ENCODE measurements at places on chromosomes 3 and 15.

- no peak overlapping the region for H3K27ac ChIP-seq
- H3K27me3 ChIP-seq = no peaks in the 10 kb centered on the region
- no peaks in the 10 kb centered on the region for H3K4me1 ChIP-seq
Observed at GRCh38 chr3:11335056-11335608, 62.9 kb downstream of the ATG7 start.

DNA sequence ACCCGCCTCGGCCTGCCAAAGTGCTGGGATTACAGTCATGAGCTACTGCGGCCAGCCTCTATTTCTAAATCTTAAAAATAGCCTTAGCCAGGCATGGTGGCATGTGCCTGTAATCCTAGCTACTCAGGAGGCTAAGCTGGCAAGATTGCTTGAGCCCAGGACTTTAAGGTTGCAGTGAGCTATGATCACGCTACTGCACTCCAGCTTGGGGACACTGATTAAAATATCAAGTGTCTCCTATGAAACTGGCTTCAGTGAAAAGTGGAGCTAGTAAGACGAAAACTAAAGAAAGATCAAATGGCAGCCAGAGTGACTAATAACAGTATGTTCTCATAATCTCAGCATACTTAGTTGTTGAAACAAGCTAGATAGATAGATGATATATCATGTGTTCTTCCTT, 112.5 kb downstream of the STT3B start:
- peaks cover 2% of the 10 kb centered on the region for H3K4me1 ChIP-seq
- no peak overlapping the region for H3K27ac ChIP-seq
- H3K4me3 ChIP-seq = no peak overlapping the region
- peaks cover 52% of the 10 kb centered on the region for H3K36me3 ChIP-seq

DNA sequence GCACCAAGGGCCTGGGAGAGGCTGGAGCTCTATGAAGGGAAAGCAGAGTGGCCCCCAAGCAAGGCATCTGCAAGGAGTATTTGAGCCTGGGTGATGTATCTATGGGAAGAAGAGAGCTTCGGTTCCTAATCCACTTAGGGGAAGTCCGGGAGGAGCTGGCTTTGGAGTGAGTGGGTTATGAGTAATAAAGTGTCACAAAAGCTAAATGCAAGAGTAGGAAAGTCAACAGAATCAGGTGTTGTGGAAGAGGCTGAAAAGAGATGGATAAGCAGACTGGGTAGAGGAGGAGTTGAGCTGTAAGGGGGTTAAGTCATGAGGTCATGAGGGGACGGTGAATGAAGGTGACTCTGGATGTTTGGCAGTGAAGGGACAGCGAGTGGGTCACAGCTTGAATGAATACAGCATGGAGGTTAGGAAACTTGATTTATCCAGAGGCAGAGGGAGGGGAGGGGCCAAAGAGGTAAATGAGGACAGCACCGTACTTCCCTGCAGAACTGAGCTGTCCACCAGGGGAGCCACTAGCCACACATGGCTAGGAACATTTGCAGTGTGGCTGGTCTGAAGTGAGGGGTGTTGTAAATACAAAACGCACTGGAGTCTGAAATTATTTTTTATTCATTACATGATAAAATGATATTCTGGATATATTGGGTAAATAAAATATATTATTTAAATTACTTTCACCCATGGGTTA, 83.3 kb downstream of the ADCY5 start:
- H3K27ac ChIP-seq = no peak overlapping the region
- H3K36me3 ChIP-seq = no peaks in the 10 kb centered on the region
- no peaks in the 10 kb centered on the region for H3K4me1 ChIP-seq
- peaks cover 12% of the 10 kb centered on the region for H3K27me3 ChIP-seq
- no peak for DNase-seq

- no peaks in the 10 kb centered on the region for H3K27me3 ChIP-seq
- no peak overlapping the region for H3K4me3 ChIP-seq
- no peaks in the 10 kb centered on the region for H3K4me1 ChIP-seq
- no peak for DNase-seq
- H3K27ac ChIP-seq = no peak overlapping the region
- H3K36me3 ChIP-seq = no peaks in the 10 kb centered on the region
Observed at GRCh38 chr3:81198756-81199155, 562.7 kb downstream of the GBE1 start.

- no peak for DNase-seq
- no peaks in the 10 kb centered on the region for H3K36me3 ChIP-seq
- H3K4me1 ChIP-seq = no peaks in the 10 kb centered on the region
- H3K4me3 ChIP-seq = no peak overlapping the region
- H3K27ac ChIP-seq = no peak overlapping the region
Observed at GRCh38 chr3:64563751-64564150, 124.0 kb downstream of the ADAMTS9 start.

- no peak overlapping the region for H3K4me3 ChIP-seq
- no peak overlapping the region for H3K27ac ChIP-seq
- no peak for DNase-seq
- H3K27me3 ChIP-seq = no peaks in the 10 kb centered on the region
- H3K4me1 ChIP-seq = no peaks in the 10 kb centered on the region
- H3K36me3 ChIP-seq = no peaks in the 10 kb centered on the region
Observed at GRCh38 chr3:81788044-81788443, 26.6 kb upstream of the GBE1 start.

DNA sequence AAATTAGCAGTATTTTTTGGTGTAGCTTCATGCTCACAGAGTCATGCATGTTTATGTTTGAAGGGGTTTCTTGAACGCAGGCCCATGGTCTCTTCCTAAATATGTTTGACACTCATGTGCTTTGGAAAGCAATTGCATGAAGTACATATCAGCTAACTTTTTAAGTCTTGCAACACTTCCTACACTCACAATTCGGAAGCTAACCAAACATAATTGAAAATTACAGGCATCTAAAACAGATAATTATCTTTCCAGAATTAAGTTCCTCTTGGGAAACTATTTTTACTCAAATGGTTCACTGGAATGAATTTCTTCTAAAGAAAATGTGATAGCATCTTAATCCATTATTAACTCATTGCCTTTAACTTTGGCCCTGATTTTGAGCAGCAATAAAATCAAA, 438.9 kb downstream of the RAP2B start:
- no peaks in the 10 kb centered on the region for H3K36me3 ChIP-seq
- H3K4me3 ChIP-seq = no peak overlapping the region

GRCh38 chr15:39404767-39405181, 176.1 kb upstream of the THBS1 start:
- H3K4me1 ChIP-seq = no peaks in the 10 kb centered on the region
- H3K27me3 ChIP-seq = peaks cover 16% of the 10 kb centered on the region
- H3K36me3 ChIP-seq = no peaks in the 10 kb centered on the region
- no peak overlapping the region for H3K27ac ChIP-seq
- DNase-seq = no peak
- H3K4me3 ChIP-seq = no peak overlapping the region
